ENCODE measurements at places on chromosomes 4 and X.

GRCh38 chrX:24424948-24425347 is 40.1 kb upstream of the PDK3 start:
- no peak for DNase-seq

GRCh38 chr4:3518511-3518880 is 13.7 kb downstream of the LRPAP1 start:
- no peak for DNase-seq

- no peak for DNase-seq
Observed at GRCh38 chr4:132827522-132827921, 321.6 kb upstream of the PCDH10 start.

DNA sequence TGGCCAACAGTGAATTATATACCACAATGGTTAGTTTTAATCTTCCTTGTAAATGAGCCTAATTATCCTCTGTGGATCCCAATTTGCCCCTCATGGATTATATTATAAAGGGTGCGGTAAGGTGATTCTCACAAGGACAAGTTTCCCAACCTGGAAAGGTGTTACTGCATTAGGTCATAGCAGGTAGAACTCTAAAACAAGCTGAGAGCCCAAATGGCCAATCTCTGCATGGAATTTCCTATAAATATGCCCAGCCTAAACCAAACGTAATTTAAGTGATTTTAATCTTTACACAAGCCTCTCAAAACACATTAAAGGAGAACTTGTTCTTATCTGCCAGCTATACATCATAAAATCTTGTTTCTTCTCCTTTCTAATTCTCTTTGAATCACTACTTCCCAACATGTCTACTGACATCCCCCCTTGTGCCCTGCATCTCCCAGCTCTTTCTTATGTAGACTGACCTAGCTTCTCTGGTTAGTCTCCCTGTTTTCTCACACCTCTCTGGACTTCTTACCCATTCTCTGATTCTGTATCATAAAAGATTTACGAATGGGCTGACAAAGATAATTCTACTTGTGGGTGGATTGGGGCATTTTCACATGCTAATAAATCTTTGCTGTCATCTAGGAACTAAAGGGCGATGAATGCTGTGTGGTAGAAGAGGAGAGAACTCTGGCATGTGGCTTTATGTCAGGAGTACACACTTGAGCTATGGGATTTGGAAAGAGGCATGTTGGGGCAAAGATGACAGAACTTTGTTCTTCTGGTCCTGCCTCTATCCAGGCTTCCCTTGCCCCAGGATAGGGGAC is 94.3 kb upstream of the PGRMC2 start:
- DNase-seq: no peak

- no peak for DNase-seq
Observed at GRCh38 chrX:32268207-32268606, 943.1 kb downstream of the DMD start.
